Activated CD4-positive, alpha-beta memory T cell treated with anti-CD3 and anti-CD28 coated beads, Interleukin-2, amount 10 ng/mL, durations not matched to agents 7 days and 5 days (primary cell): ENCODE measurements at places on chromosomes 12 and 14. TPM values are rescaled to one million over a fixed set of nuclear protein-coding genes. Genes with fewer than 3 reads are reported as not detected.

DNA sequence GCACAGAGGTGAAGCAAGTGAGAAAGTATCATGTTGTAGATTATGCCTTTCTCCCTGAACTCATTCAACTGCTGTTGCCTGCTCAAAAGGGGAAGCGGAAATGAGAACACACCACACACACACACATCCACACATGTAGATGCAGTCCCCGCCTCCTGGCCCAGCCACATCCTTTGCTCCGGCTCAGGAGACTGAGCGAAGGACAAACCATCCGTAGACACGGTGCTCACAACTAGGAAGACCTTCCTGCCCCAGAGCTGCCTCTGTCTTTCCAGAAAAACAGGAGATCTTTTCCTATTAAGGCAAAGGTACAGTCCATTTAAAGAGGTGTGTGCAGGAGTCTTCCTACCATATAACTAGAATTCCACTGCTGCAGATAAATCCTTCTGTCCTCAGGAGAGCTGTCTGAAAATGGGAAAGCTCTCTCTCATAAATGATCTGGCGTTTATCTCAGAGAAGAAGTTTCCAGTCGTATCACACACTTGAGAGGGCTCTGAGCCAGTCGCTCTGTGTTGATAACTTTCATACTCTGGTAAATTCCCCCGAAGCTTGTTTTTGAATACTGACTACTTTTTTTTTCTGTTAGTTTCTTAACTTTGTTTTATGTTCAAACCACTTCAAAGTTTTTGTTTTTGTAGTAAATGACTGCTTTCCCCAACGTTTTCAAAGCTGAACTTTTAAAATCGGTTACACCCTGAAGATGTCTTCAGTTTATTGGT is at the start of gene TESPA1:
Gene TESPA1 (minus strand): TSS at position 105 of the 719 bp plus-strand sequence. CDS start 10,200 bp downstream, outside the sequence.
- peak; percentile 91 for DNase-seq

DNA sequence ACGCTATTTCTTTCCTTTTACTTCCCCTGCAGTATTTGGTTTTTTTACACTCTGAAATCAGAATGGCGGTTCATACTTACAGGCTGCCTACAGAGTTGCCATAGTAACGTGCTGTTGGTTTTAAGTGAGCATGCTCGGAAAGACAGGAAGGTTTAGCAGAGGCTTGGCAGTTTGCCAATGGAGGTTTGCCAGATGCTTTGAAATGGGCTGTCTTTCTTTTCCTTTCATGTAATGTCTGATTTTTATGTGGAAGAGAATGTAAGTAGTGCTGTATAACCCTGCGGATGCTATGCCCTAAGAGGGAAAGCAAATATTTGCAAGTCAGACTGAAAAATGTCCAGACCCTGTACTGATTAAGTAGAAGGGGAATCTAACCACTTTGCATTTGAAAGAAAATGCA is 32.8 kb downstream of the ARID4A start:
- peak; percentile 86 for DNase-seq

DNA sequence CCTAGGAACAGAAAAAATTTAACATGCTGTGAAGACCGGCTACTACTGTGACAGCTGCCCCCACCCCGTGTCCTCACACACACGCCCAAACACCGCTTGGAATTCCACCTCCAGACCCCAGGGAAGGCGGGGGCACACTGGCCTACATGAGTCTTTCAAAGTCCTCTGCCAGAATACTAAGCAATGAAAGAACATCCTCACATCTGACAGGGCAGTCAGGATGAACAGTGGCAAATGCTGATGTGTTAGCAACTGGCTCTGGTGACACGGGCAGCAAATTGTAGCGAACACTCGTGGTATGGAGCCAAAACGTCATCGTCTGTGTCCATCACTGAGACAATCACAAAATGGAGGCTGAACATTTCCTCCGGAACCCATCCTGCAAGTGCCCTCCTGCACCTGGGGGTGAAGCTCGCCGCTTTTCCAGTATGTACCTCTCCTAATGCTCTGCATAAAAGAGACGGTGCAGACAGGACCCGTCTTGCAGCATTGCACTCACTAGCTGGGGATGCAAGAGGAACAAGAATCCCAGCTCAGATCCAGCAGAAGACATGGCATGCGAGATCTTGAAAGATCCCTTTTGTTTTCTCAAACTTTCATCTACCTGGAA is 94.8 kb downstream of the BCL11B start:
- DNase-seq: peak; percentile 13

DNA sequence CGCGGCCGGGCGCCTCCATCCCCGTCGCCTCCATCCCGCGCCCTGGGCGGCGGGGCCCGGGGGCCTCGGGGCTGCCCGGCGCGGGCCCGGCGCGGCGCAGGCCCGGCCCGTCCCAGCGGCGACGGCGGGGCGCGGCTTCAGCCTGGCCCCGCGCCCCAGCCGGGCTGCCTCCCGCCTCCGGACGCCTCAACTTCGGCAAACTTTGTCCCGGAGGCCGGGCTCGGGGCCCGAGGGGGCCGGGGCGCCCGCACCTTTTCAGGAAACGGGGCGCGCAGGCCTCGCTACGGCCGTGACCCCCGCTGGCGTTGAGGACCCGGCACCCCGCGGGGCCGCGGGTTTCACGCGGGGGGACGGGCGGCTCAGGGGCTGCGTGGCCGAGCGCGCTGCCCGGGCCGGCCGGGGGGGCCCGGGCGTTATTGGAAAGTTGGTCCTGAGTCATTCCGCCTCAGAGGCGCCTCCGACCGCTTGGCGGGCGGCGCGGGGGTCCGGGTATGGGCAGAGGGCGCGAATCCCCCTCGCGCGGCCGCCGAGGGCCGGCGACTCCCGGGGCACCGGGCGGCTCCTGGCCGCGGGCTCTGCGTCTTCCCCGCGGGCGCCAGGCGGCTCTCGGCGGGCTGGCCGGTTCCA is 575 bp downstream of the TRAF3 start:
- DNase-seq: peak; percentile 19

GPR137C gene
- total RNA-seq: 0.30 TPM

DNA sequence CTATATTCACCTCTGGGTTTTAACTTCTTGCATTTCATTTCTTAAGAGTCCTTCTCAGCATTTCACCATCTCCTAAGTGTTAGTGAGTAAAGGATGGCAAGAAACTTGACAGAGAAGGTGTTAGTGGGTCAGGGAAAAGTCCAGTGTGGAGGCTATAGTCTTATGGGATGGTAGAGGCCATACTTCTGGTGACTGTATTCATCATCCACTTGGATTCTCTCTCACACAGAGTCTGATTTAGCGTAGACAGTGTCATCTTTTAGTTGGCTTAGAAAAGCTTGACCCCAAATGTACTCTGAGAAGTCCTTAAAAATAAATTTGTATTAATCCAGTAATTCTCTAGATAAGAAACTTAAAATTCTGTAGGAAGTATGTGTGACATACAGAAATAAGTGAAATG is 232.4 kb upstream of the FBXO33 start:
- no peak for DNase-seq

GRCh38 chr12:124217508-124218242 is 77.2 kb upstream of the RFLNA start:
- no peak for DNase-seq

DNA sequence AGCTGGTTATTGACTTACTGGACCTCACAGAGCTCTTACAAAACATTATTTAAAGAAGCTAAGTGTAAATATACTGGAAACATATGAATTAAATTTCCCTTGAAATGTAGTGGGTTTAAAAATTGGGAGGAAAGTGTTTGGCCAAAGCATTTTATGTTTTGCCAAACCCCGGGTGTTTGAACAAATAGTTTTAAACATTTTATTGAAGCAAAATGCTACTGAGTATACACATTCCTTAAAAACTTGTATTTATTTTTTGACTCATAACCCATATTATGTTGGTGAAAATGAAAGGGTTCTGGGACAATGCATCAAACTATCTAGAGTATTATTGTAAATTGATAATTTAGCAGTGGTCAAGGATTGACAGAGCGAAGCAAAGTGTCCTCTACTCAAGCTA is 1048.5 kb downstream of the SLC6A15 start:
- no peak for DNase-seq

DNA sequence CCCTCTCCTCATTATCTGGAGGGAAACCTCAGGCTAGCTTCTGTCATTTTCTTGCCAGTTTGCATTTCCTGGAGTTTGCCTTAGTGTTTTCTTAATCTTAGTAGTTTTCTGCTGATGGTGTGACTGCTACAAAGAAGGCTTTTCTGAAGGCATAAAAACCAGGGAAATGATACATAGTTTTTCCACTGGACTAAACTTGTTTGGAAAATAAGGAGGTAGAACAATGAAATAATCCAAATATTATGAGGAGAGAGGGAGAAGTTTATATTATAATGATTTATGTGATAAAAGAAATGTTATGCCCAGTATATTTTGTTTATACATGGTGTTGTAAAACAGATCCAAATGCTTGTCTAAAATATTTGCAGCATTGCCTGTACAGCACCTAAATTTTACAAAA is 22.2 kb downstream of the DAAM1 start:
- DNase-seq: no peak

LTBR gene
- 0.38 TPM for total RNA-seq
